ENCODE measurements at places on chromosomes 4 and X.

GRCh38 chr4:22201256-22201655 lies 252.7 kb upstream of the KCNIP4 start:
- DNase-seq: no peak

DNA sequence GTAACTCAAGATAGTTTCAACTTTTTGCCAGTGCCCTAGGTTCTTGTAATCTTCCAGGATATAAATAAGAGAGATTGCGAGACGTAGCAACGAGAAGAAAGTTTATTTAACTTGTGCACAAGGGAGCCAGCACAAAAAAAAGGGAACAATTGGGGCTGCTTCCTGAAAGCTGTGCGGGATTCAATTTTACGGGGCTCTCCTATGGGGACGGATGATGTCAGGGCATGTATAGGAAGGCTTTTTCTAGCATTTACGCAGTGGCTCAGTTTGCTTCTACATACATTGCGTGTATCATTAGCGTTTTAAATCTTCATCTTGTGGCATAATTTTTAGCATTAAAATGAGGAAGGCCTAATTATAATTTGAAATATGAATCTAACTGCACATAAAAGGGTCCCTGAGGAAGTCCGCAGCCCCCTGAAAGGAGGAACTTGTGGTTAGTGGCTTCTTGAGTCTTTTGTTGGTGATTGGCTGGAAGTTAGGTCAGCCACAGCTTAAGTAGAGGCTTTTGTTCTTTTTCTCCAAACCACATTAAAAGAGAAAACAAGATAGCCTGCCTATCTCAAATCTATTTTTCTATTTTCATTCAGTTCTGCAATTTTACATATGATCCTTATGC lies 668.2 kb upstream of the NDST4 start:
- no peak for DNase-seq

GRCh38 chr4:157223456-157223855 lies 2.9 kb downstream of the GRIA2 start:
- DNase-seq: no peak

DNA sequence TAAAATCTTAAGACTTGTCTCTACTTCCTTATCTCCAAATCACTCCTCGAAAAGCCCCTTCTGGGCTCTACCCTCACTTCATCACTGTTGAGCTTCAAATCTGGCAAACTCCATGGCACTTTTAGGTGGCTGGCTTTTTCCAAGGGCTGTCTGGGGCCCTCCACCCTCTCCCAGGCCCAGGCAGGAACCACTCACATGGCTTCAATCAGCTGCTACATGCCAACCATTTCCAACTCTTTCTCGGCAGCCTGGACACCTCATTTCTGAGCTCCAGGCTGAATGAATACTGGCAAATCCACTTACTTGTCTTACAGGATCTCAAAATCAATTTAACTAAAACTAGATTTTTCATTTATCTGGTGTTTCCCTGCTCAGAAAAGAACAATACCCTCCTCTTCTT lies 22.0 kb downstream of the USP46 start:
- DNase-seq: no peak

DNA sequence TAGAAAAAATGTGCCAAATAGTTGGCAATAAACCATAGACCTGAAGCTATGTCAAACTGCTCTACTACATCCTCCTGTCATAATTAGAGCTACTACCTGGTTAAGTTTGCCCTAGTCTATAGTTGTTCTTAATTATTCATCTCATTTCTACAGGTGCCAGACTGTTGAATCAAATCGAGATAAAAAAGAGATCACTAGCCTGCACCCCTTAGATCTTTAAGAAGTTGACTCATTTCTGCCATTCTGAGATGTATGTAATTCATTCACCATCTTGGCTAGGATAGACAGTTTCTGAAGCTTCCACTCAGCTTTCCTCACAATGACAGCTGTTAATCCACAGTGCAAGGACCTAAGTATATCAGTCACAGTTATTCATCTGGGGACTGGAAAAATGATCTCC lies 452.1 kb upstream of the BOD1L1 start:
- no peak for DNase-seq

GRCh38 chr4:118322831-118323502 lies 29.8 kb downstream of the PRSS12 start:
- DNase-seq: no peak

- no peak for DNase-seq
These were observed 10.1 kb upstream of the SAP30 start for GRCh38 chr4:173360587-173361221.

- no peak for DNase-seq
These were observed 3.7 kb downstream of the GRIPAP1 start for GRCh38 chrX:48998391-48998790.

Measured in right renal pelvis (tissue), 4 donors.